ENCODE measurements at places on chromosomes 6 and 20. TPM values are rescaled to one million over a fixed set of nuclear protein-coding genes. Genes with fewer than 3 reads are reported as not detected.

The REM1 gene
- total RNA-seq: not detected

- no peak for DNase-seq
Measured at GRCh38 chr6:10668126-10668917, 26.1 kb downstream of the C6orf52 start.

The SSTR4 gene
- total RNA-seq: not detected

- DNase-seq: no peak
Measured at GRCh38 chr6:118746145-118746824, 94.9 kb upstream of the CEP85L start.

DNA sequence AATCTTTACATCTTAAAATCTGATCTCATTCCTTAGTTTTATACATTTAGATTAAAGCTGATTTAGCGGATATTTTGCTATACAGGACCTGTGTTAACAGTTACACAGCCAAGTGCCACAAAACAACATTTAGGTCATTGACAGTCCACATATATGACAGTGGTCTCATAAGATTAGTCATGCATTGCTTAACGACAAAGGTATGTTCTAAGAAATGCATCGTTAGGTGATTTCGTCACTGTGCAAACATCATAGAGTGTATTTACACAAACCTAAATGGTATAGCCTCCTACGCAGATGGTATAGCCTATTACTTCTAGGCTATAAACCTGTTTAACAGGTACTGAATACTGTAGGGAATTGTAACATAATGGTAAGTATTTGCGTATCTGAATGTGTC is 21.6 kb downstream of the ADGRG6 start:
- DNase-seq: no peak

The OR2J3 gene
- total RNA-seq: not detected

The C6orf120 gene
- 34.0 TPM for total RNA-seq

DNA sequence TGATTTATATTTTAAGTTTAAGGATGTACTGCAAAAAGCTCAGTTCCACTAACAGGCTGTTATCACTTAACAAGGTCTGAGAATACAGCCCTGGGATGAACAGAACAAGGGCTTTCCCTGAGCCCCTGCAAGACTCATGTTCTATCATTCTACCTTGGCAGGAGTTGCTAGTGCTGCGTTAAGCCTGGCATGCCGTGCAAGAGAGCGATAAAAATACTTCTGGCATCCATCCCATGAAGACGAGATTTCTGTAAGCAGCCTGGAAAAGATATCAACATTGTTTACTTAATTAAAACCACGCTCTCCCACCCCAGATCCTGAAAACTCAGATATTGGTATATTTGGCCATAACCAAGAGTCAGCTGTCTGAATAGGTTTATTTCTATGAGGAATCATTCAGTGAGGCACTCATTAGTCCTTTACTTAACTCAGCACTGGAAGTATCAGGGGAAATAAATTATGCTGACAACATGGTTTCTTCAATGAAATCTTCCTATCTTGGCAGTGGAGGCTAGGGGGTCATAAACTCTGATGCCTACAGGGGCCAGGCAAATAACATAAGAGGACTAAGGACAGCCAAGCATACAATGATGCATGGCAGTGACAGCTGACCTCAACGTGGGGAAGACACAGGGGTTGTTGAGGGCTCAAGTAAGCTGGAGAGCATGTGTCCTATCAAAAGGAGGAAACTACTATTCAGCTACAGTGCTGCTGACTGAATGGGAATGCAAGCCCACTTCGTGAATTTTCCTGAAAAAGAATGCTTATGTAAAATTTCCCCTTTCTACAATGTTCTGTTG is 37.6 kb upstream of the LYRM2 start:
- no peak for DNase-seq

The CCHCR1 gene
- 39.2 TPM for total RNA-seq

GRCh38 chr6:108673602-108674001 is 112.9 kb downstream of the FOXO3 start:
- DNase-seq: no peak
